ENCODE measurements at places on chromosomes 5 and 9.

GRCh38 chr9:129428864-129429577, 191.9 kb downstream of the C9orf50 start:
- no peak for DNase-seq

GRCh38 chr5:116922532-116922931, 347.9 kb upstream of the SEMA6A start:
- no peak for DNase-seq

DNA sequence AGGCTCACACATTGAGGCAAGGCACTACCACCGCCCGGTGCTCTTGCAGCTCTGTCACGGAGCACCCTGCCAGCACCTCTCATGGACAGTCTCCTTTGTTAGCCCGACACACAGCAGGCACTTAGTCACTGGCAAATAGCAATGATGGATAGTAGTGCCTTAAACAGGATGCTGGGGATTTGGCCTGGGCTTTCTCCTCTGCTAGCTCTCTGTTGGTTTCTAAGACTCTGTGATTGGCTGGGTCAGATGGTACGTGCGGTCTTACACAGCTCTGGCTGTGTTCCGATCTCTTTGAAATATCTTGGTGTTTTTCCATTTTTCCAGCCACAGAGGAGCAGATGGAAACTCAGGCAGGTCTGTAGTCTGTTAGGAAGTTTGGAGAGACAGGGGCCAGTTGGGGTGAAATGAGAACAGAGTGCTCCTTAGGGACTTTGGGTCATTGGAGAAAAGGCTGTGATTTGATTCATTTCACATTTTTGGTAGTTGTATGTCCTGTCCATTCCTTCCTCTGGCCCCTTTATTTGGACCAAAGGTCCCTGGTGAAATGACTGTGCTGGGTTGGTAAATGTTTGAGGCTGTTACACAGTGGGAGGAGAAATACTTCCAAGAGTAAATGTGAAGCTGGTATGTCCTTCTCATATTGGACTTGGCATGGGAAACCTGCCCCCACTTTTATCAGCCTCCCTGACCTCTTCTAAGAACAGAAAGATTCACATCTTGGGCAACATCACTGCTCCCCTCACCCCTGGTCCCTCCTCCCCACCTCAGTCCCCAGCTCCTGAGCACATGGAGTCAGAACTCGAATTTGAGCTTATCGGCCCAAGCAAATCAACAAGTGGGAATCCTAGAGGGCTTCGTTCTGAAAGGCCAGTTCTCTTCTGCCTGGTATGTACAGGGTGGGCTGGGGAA, 3.4 kb downstream of the SMIM3 start:
- DNase-seq, result no peak

- DNase-seq, result no peak
Measured at GRCh38 chr5:134086225-134086942, 28.1 kb upstream of the TCF7 start.

DNA sequence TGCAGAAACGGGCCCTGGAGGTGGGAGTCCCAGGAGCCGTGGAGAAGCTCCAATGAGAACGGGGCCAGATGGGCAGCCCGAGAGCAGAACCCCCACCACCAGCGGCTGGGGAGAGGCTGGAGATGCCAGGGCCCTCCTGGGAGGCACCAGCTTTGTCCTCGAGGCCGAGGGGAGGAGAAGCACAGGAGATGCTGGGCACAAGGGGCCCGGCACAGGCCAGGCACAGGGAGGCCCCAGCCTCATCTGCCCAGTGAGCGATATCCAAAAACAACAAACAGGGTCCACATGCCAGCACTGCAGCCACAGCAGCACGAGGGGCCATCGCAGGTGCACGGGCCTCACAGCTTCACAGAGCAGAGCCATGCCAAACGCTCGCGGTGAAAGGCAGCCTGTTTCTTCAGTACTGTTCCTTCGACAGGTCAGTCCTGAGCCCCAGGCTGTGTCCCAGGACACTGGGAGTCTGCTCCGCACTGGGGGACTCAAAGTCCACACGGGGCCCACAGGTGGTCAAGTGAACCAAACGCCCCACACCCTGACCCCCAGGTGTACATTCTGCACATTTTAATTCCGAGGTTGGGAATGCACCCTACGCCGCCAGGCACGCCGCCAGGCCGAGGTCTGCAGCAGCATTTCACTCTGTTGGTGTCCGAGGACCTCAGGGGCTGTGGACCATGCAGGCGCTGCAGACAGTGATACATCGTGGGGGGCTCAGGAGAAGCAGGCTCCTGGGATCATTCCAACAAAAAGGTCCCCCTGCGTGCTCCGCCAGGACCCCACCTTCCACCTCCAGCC, 9.5 kb downstream of the LPCAT1 start:
- DNase-seq, result no peak

DNA sequence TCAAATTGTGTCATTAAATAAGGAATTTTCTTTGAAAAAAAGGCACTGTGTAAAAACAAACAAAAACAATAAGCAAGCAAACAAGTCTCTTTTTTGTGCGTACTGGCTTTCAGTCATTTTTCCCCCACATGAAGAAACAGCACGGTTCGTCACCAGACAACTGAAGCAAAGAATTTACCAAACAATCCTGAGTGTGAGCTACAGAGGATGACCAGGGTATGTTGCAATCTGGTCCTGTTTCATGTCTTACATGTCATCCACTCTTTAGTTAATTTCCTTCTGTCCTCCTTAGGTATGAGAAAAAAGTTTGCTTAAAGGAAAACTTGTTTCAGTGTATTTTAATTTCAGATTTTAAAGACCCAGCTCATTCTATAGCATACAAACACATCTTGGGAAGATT, 1080.7 kb upstream of the NUDT12 start:
- DNase-seq, result no peak

DNA sequence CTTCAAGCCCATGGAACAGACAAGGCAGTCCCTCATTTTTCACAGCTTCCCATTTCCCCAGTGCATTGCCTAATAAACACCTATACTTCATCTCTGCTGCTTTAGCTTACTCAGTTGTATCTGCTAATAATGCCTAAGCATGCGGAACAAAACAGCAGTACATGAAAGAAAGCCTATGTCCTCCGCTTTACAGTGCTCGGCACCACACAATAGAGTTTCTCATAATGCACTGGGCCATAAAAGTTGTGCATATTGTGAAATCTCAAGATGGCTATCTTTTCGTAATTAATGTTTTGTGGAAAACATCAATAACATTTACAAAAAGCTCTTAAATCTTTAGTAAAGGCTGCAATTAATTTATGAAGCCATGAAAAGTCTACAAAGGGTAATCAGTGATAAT, 69.3 kb downstream of the DENND1A start:
- DNase-seq, result no peak

DNA sequence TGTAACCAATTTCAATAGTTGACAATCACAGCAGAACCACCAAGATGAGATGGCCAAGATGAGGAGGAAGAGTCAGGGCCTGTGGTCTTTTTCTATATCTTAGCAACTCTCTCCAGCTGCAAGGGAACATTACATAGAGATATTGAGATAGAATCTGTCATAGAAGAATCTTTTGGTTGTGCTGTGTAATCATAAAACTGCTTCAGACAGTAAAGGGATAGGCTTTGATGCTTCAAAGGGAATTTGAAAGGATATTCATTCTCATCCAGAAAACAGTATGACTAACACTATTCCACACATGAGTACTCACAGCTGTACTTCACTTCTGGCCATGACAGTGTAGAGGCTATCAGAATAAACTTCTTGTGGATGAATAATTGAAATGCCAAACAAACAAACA, 145.9 kb downstream of the YIPF5 start:
- DNase-seq, result no peak

DNA sequence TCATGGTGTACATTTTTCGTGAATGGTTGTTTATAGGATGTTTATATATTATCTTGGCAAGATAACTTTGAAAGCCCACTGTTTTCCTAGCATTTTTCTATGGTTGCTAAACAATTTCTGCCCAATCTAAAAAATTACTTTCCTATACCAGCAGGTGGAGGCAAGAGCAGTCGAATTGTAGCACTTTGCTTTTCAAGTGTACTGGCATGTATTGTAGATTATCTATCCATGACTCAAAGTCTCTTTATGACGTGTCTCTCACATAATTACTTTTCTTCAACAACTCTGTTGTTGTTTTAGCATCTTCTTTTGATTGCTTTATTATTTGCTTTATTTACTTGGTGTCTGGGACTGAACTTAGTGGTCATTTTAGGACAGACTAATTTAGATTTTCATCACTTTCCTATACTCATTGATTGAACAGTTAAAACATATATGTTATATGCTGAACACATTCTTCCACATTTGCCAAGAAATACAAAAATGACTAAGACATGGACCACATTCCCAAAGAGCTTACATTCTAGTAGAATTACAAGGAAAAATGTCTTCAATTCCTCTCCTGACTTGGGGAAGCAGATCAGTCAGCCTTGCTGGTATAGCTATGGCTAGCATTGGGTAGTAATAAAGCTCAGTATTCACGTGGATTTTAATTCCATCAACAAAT, 20.7 kb downstream of the NLN start:
- DNase-seq, result no peak

GRCh38 chr5:127423173-127423798, 94.2 kb upstream of the PRRC1 start:
- DNase-seq, result no peak

- DNase-seq, result no peak
Measured at GRCh38 chr9:130845901-130846481, 10.9 kb downstream of the ABL1 start.

All from stimulated activated CD4-positive, alpha-beta T cell treated with anti-CD3 and anti-CD28 coated beads, Interleukin-12 subunit alpha, Interleukin-12 subunit beta, amount 100 ng/mL, for 4 hours (primary cell).